ENCODE measurements at places on chromosomes 1 and 21.

DNA sequence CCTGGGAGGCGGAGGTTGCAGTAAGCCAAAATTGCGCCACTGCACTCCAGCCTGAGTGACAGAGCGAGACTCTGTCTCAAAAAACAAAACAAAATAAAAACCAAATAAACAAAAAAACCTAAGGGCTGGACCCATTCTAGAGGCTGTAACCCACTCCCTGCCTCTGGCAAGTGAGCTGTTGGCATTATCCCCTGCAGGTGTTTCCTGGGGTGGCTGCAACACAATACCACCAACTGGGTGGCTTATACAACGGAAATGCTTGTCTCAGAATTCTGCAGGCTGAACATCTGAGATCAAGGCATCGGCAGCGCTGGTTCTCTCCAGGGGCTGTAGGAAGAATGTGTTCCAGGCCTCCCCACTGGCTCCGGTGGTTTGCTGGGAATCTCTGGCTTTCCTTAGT, 15.2 kb downstream of the LRRC38 start:
- DNase-seq = no peak

- DNase-seq = peak; percentile 65
Observed at GRCh38 chr1:226975259-226976250, 35.5 kb downstream of the COQ8A start.

DNA sequence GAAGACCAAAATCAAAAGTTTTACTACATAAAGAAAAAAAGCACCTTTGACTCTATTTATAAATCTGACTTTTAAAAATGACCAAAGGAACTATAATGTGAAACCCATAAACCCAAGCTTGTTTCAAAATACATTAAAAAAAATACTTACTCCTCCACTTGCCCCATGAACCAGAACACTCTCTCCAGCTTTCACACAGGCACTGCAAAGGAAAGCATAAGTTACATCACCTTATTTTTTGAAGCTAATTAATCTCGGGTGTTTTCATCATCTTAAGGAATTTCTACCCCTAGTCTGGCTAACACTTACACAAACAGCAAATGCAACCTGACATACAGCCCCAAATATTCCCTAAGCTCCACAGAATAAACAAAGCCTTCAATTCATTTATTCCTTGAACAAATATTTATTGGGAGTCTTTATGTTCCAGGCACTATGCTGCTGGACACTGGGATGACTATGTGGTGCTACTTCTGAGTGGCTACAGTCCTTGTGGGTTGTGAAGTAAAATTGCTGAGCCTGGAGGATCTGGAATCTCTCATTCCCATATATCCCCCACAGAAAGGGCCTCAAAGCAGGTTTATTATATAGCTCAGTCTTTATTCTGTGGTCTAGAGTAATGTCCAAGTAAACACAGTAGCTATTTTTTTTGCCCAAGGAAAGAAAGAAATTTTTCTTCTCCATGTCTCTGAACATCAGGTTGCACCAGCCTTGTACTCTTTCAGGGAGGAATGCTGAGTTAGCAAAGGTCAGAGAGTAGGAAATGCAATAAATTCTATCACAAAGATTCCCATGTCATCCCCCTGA, 18.2 kb downstream of the CRYZ start:
- no peak for DNase-seq

DNA sequence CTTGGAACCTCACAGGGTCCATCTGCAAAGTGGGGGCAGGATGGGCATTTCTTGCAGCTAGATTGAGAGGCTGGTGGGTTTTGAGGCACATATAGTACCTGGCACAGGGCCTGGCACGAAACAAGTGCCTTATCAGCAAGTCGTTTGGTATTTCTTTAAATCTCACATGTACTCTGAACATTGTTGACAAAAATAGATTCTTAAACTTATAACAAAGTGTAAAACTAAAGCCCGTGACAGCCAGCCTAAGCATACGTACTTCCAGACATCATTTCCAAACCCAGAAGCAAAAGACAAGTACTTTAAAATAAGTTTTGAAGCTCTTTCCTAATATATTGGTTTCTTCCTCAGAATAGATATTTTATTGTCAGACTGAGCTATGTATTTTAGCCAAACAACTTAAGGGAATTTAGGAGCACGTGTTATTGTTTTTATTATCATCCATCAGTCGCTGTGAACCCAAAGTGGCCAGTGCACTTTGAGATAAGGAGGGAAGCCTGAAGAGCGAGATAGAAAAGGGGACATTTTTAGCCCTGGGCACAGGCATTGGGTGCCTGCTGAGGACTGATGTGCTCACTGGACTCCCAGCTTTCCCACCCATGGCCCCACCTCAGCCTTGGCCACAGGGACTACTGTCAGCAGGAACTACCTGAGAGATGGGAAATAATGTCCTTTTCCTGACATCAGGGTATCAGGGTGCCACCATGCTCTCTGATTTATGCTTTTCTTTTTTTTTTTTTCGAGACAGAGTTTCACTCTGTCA, 3.0 kb downstream of the FBLIM1 start:
- no peak for DNase-seq

DNA sequence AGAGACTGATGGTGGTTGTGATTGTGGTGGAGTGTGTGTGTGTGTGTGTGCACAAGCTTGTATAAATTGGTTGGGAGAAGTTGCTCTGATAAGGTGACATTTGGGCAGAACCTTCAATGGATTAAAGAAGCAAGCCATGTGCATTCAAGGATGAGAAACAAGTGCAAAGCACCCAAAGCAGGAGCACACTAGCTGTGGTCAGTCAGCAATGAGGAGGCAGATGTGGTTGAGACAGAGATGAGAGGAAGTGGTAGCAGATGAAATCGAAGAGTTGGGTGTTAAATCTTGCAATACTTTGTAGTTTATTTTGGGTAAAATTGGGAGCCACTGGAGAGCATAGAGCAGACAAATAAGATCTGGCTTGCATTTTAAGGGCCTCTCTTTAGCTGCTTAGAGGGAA, 4.4 kb upstream of the PGBD5 start:
- no peak for DNase-seq

GRCh38 chr1:246157516-246157915, 349.6 kb downstream of the SMYD3 start:
- no peak for DNase-seq

GRCh38 chr21:32413015-32413504, 554 bp downstream of the EVA1C start:
- peak; percentile 48 for DNase-seq

GRCh38 chr1:34306568-34306967, 129.9 kb downstream of the C1orf94 start:
- DNase-seq = no peak

GRCh38 chr21:42158846-42159245, 60.1 kb upstream of the ABCG1 start:
- no peak for DNase-seq

Data from body of pancreas (tissue), 4 donors.